ENCODE measurements at places on chromosomes 4 and X. TPM values are rescaled to one million over a fixed set of nuclear protein-coding genes. Genes with fewer than 3 reads are reported as not detected.

GRCh38 chr4:164802301-164802901 is 48.5 kb downstream of the SMIM31 start:
- no peak overlapping the region for H3K4me3 ChIP-seq
- no peaks in the 10 kb centered on the region for H3K4me1 ChIP-seq

DNA sequence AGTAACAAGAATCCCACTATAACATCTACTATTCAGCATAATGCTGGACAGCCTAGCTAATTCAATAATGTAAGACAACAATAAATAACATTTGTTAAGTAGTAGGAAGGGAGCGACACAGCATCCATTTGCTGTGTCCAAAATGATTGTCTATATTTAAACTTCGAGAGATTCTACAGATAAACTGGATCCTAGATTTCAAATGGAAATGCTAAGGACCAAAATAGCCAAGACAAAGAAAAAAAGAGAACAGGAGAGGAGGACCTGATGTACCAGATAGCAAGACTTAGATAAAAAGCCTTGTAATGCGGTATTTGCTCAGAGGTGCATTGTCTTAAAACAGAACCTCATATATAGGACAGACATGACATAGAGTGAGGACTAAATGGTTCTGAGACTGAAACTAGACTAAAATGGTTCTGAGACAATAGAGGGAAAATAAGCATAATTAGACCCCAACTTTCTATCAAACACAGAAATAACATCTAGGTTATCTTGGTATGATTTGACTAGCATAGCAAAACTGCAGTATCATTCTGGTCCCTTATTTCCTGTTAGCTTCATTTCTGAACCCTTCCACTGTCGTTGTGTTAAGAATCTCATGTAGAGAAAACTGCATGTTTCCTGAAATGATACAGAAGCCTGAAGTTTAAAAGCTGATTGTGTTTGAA is 3.8 kb downstream of the HPGDS start:
- no peak for DNase-seq
- no peaks in the 10 kb centered on the region for H3K4me1 ChIP-seq
- no peaks in the 10 kb centered on the region for H3K36me3 ChIP-seq
- no peaks in the 10 kb centered on the region for H3K27me3 ChIP-seq

GRCh38 chrX:134526399-134526798 is 66.4 kb downstream of the HPRT1 start:
- no peak overlapping the region for H3K4me3 ChIP-seq
- no peaks in the 10 kb centered on the region for H3K4me1 ChIP-seq
- no peaks in the 10 kb centered on the region for H3K36me3 ChIP-seq

- H3K27me3 ChIP-seq = no peaks in the 10 kb centered on the region
- no peak overlapping the region for H3K27ac ChIP-seq
- no peaks in the 10 kb centered on the region for H3K4me1 ChIP-seq
- no peak overlapping the region for H3K4me3 ChIP-seq
- no peak for DNase-seq
Measured at GRCh38 chr4:117800636-117801035, 233.7 kb upstream of the NDST3 start.

- peak overlapping the region; percentile 36 for H3K4me3 ChIP-seq
- no peaks in the 10 kb centered on the region for H3K36me3 ChIP-seq
- H3K27me3 ChIP-seq = peaks cover 85% of the 10 kb centered on the region
- H3K4me1 ChIP-seq = no peaks in the 10 kb centered on the region
- no peak for DNase-seq
Measured at GRCh38 chrX:137427816-137428215, 138.1 kb upstream of the ZIC3 start.

DNA sequence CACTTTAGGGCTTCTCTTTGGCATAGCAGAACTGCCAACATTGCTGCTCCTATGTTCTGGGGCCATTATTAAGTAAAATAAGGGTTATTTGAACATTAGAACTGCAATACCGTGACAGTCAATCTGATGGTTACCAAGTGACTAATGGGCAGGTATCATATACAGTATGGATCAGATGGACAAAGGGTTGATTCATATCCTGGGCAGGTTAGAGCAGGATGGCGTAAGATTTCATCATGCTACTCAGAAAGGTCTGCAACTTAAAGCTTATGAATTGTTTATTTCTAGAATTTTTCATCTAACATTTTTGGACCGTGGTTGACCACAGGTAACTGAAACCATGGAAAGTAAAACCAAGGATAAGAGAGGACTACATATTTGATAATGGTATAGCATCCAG is 40.9 kb downstream of the BRCC3 start:
- H3K36me3 ChIP-seq = no peaks in the 10 kb centered on the region
- H3K27ac ChIP-seq = no peak overlapping the region
- H3K27me3 ChIP-seq = no peaks in the 10 kb centered on the region
- no peak for DNase-seq
- no peak overlapping the region for H3K4me3 ChIP-seq
- H3K4me1 ChIP-seq = no peaks in the 10 kb centered on the region

DNA sequence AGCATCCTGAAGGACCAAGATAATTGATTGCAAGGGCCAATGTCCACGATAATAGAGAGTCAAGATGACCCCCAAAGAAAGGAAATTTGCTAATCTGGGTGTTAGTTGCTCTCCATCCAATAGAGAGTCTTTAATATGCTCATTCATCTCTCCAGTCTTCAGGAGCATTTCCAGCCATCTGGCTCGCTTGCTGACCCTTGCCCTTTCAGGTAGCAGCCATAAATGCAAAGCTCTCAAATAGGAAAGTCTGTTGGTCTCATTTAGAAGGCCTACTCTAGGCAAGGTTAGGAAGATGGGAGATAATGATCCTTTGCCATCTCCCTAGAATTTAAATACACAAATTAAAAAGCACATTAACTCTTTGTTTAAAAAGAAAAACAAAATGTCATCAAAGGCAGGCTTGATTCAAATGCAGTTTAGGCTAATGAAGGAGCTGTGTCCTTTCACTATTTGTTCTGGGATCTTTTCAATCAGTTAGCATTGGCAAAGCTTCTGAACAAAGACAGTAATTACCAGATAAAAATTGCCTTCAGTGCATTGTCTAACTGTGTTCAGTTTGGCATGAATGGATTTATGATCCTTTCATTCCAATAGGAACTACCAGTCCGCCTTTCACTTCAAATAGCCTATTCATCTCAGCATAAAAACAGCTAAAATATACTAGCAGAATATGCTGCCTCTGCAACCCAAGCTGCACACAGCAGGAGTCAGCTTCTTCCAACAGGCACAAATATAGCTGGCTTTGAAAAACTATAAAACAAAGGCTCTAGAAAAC is 49.6 kb upstream of the ATXN3L start:
- H3K4me1 ChIP-seq = no peaks in the 10 kb centered on the region
- no peak for DNase-seq
- no peaks in the 10 kb centered on the region for H3K27me3 ChIP-seq
- no peak overlapping the region for H3K27ac ChIP-seq

GRCh38 chrX:130084631-130085237 is 25.6 kb downstream of the ELF4 start:
- no peak for DNase-seq
- H3K27ac ChIP-seq = no peak overlapping the region
- H3K4me1 ChIP-seq = no peaks in the 10 kb centered on the region
- H3K36me3 ChIP-seq = no peaks in the 10 kb centered on the region
- H3K4me3 ChIP-seq = no peak overlapping the region

DNA sequence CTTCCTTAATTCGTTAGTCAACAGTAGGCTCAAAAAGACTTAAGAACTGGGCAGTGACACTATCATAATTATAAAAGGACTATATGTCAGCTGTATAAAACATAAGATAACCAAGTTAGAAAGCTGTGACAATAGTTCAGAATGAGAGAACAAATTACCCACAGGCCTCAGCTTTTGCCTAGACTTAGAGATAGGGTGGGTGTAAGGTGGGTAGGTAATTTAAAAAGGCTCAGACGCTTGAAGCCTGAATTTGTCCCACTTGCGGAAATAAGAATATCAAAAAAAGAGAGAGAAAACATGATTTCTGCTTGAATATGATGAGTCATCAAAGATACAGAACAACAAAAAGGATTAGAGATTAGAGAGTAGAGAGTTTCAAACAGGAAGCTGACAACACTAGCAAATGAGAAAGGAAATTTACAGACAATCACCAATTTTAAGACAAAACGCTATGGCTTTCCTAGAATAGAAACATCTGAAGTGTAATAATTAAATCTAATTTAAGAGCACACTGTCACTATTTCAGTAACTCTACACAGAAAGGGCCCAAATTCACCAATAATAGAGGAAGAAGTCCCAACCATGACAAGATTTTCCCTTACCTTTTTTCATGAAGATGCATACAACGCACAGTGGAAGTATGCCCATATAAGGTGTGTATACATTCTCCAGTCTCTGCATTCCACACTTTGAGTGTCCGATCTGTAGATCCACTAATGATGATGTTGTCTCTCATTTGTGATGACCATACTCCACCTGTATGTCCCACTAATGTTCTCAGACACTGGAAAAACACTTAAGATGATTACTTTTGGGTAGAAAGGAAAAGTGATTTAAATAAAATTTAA is 208.1 kb downstream of the FBXW7 start:
- no peaks in the 10 kb centered on the region for H3K27me3 ChIP-seq
- H3K4me3 ChIP-seq = no peak overlapping the region
- no peak for DNase-seq
- H3K4me1 ChIP-seq = no peaks in the 10 kb centered on the region
- H3K36me3 ChIP-seq = peaks cover 61% of the 10 kb centered on the region

DNA sequence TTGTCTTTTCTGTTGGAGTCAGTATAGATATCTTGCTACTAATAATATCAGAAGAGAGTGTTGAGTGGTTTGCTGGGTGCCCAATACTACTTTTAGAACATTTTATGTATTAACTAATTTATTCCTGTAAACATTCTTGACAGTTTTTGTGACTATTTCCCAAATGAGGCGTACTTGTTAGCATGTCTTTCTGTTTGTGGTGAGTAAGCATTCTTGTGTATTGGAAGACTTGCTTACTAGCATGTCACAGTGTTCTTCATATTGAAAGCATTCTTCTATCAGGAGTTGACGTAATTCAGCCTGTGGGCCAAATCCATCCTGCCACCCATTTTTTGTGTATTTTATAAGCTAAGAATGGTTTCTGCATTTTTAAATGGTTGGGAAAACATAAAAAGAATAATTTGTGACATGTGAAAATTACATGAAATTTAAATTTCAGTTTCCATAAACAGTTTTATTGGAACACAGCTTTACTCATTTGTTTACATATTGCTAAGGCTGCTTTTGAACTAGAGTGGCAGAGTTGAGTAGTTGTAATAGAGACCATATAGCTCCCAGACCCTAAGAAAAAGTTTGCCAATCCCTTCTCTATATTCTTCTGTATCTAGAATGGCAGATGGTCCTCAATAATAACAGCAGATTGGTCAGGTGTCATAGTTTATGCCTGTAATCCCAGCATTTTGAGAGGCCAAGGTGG is 20.4 kb downstream of the REPS2 start:
- H3K4me3 ChIP-seq = no peak overlapping the region
- no peak for DNase-seq
- H3K36me3 ChIP-seq = no peaks in the 10 kb centered on the region
- no peak overlapping the region for H3K27ac ChIP-seq
- H3K4me1 ChIP-seq = no peaks in the 10 kb centered on the region

GRCh38 chr4:89301902-89302301 is 5.7 kb downstream of the GPRIN3 start:
- peaks cover 5% of the 10 kb centered on the region for H3K4me1 ChIP-seq
- DNase-seq = no peak
- H3K36me3 ChIP-seq = no peaks in the 10 kb centered on the region
- no peak overlapping the region for H3K4me3 ChIP-seq
- H3K27ac ChIP-seq = peak overlapping the region; percentile 32

The ZDHHC15 gene
- 3.1 TPM for total RNA-seq

The SPANXD gene
- not detected for total RNA-seq

The ERAS gene
- not detected for total RNA-seq
